A549 treated with RU486 at 1 μM for 4 hours (cell line): ENCODE measurements at places on chromosomes 7 and 10. TPM values are rescaled to one million over a fixed set of nuclear protein-coding genes. Genes with fewer than 3 reads are reported as not detected.

Gene CYP3A7
- total RNA-seq = not detected in 5 replicates

Gene RBP3
- not detected in 5 replicates for total RNA-seq

Gene TMEM273
- not detected in 5 replicates for total RNA-seq

Gene FAM25A
- not detected in 5 replicates for total RNA-seq

Gene ESYT2
- 51.6 to 66.5 TPM (median 64.5 TPM) in 5 replicates for total RNA-seq

Gene SLC16A12
- total RNA-seq = 0.05 TPM in 1 of 5 replicates, not detected in the others

Gene TUBAL3
- total RNA-seq = 0.13 to 0.48 TPM (median 0.29 TPM) in 5 replicates

Gene ACTL6B
- total RNA-seq = not detected in 5 replicates

Gene TPST1
- 7.5 to 9.9 TPM (median 8.8 TPM) in 5 replicates for total RNA-seq

Gene GRM3
- not detected in 5 replicates for total RNA-seq

Gene AKR1C2
- 3,122 to 3,719 TPM (median 3,473 TPM) in 5 replicates for total RNA-seq

Gene ZPBP
- not detected in 5 replicates for total RNA-seq

Gene WASHC2A
- total RNA-seq = 12.2 to 15.0 TPM (median 12.8 TPM) in 5 replicates

Gene ATG9B
- total RNA-seq = 0.62 to 1.1 TPM (median 0.87 TPM) in 5 replicates
